DMS 273 treated with DMSO at 0.1 percent for 48 hours (cell line): ENCODE measurements at places on chromosomes 16 and 17.

DNA sequence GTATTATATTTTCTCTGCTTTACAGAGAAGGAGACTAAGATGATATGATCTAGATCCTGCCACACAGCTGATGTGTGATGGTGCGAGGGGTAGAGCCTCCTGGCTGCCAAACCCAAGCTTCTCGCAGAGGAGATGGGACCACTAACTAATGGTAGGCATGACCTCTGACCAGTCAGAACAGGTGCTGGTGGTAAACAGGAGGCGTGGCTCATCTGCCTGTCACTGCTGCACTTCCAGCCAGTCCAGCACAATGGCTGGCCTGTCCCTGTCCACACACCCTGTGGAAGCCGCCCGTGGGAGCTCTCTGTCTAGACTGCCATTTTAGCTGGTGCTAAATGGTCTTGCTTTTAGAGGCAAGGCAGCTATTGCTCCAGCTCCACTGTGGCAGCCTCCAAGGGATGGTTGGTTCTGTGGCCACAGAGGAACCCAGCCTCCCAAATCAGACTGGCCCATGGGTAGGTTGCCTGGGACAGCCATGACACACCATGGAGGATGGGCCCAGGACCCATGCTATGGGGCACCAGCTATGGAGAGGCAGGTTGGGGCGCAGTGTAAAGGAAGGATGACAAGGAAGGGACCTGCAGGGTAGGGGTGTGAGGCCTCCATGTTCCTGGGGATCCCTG is 86.7 kb downstream of the KSR1 start:
- DNase-seq = no peak

- no peak for DNase-seq
Measured at GRCh38 chr17:44416558-44417289, 27.3 kb upstream of the ITGA2B start.

DNA sequence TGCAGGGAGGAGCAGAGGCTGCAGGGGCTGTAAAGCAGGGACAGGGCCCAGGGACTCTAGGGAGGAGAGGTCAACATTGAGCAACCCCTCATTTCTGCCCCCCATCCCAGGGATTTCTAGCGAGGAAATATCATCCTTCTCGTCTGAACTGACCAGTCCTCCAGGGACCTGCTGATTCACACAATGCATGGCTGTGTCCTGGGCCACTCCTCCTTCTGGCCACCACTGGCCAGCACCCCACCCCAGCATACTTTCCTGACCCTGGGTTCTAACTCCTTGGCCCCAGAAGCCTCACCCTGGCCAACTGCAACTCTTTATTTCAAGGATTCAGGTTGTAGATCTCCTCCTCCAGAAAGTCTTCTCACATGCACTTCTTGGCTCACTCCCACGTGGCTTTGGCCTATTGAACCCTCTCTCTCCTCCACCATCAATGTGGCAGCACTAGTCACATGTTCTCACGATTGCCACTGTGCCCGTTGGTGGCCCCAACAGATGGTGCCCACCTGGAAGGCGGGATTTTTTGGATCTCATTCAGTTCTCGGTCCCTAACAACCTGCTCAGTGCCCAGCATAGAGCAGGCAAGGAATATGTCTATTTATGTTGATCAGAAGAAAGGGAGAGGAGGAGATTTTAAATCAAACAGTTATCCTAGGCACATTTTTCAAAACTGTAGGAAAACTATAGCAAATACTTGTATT is 41.5 kb downstream of the CUEDC1 start:
- no peak for DNase-seq

DNA sequence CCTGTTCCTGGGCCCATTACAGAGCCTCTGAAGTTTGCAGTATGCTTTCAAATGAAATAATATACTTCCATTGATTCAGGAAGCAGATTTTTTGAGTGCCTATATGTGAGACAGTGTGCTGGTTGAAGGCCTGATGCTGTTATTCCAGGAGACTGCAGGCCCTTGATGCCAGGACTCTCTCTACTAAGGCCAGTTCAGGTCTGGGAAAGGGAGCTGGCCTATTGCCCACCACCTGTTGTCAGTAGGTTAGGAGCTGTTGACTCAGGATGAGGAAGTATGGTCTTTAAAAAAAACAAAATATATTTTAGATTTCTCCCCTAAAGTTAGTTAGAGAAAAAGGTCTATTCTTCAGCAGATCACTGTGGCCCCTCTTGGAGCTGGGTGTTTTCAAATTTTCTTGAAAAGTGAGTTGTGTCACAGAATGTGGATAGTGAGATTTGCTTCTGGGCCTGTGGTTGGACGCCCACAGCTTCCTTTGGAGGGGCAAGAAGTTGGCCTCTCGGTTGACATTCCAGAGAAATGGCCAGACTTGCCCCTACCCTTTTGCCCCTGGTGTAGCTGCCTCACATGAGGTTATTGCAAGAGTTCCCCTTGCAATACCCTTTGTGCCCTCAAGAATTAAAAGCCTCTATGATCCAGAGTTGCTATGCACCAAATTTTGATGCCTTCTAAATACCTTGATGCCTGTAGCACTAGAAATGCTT is 7.9 kb downstream of the ESRP2 start:
- DNase-seq = no peak

- DNase-seq = no peak
Measured at GRCh38 chr16:10852286-10852685, 24.7 kb upstream of the CIITA start.

DNA sequence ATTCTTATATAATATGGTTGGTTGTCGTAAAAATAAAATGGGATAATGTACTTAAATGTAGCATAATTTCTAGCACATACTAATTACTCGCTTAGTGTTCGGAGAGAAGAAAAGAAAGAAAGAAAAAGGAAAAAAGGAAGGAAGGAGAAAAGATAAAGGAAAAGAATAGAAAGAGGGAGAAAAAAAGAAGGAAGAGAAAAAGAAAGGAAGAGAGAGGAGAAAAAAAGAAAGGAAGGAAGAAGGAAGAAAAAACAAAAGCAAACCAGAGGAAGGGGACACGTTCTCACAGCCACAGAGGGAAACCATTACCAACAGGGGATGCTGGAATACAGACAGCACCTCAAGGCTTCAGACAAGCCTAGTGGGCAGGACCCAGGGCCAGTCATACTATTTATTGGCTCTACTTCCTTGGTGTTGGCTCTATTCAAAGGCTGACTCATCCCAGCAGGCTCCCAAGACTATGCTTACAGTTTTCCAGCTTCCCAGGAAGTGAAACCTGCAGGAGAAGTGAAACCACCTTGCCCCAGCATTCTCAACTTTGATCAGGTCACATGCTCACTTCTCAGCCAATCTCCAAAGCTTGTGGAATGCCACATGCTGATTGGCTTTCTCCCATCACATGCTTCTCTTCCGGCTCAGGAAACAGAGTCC is 273.5 kb upstream of the IRX5 start:
- no peak for DNase-seq

- no peak for DNase-seq
Measured at GRCh38 chr17:82445542-82445941, 5.0 kb downstream of the CYBC1 start.

- no peak for DNase-seq
Measured at GRCh38 chr16:69936252-69936651, 14.9 kb upstream of the CLEC18A start.

GRCh38 chr16:66639091-66639885 is 34.8 kb downstream of the CMTM3 start:
- DNase-seq = no peak

- DNase-seq = no peak
Measured at GRCh38 chr16:66620429-66620795, 15.9 kb downstream of the CMTM3 start.

GRCh38 chr17:78790552-78790951 is 8.5 kb upstream of the CYTH1 start:
- no peak for DNase-seq

- DNase-seq = no peak
Measured at GRCh38 chr17:36687736-36688135, 86.4 kb downstream of the MRM1 start.

- DNase-seq = no peak
Measured at GRCh38 chr16:50961952-50962351, 189.1 kb downstream of the SALL1 start.

DNA sequence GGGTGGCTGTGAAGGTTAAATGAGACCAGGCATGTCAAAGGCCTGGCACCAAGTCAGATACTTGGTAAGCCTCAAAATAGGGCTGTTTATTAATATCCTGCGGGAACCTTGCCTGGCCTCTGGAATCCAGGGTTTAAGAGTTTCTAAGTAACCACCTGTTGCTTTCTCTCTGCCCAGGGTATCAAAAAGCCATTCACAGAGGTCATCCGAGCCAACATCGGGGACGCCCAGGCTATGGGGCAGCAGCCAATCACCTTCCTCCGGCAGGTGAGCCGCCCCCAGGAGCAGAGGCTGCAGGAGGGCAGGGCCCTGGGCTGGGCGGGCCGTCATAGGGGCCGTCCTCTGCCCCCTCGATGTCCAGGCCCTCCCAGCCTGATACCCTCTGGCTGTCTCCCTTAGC is 13.3 kb downstream of the GPT2 start:
- no peak for DNase-seq

DNA sequence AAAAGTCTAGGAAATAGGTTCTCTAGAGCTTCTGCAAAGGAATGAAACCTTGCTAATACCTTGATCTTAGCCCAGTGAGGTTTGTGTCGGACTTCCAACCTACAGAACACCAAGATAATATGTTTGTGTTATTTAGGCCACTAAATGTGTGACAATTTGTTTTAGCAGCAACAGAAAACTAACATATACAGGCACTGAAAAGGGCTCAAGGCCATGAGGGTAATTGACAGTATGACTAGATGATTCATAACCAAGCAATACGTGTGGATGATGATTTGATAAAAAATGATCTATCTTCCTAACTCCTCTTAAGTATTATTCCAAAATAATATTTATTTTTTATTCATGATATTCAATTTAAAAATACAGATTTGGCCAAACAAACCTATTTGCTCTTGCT is 27.7 kb upstream of the MED13 start:
- DNase-seq = no peak

GRCh38 chr17:7713782-7714181 is 3.8 kb upstream of the DNAH2 start:
- DNase-seq = no peak

GRCh38 chr17:7686222-7687071 is 843 bp downstream of the TP53 start:
- DNase-seq = peak; percentile 49

DNA sequence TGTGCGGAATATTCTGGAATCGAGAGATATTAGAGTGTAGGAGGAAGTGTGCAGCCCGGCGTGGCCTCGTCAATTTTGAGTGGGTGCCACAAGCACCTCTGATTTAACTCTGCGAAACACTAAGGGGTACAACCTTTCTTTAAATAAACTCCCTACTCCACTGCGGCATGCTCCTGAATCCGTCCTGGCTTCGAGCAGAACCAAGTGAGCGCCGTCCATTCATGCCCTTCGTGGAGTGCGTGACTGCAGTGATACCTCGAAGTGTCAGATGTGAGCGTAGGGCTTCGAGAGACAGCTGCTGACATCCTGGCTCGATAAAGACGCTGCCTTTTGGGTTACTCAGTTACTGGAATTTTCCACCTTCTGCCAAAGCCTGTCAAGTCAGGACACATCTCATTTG is 128.8 kb downstream of the FOXL1 start:
- no peak for DNase-seq

DNA sequence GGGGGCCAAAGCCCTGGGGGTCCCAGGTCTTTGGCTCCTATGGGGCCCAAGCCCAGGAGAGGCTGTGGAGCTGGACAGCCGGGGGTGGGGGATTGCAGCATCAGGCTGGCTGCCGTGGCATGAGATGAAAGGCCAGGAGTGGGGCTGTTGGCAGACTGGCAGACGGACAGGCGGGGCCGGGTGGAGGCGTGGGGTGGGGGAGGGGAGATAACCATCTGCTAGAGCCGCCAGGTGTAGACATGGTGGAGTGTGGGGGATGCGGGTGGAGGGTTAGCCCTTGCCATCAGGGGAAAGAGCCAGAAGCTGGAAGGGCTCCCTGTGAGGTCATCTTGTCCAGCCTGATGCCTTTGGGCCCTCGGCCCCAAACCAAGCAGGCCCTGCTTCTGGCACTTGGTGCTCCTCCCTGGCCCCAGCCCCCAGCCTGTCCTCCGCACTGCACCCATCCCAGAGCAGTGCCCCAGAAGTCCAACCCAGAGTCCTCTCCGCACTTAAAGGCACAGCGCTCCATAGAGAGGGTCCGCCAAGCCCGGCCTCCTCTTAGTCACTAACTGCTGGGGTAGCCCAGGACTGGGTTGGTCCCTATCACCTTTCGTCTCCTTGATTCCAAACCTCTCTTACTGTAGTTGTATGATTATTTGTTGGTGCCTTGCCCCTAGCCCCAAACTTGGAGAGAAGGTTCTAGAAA is 33.3 kb upstream of the DLX4 start:
- peak; percentile 77 for DNase-seq

DNA sequence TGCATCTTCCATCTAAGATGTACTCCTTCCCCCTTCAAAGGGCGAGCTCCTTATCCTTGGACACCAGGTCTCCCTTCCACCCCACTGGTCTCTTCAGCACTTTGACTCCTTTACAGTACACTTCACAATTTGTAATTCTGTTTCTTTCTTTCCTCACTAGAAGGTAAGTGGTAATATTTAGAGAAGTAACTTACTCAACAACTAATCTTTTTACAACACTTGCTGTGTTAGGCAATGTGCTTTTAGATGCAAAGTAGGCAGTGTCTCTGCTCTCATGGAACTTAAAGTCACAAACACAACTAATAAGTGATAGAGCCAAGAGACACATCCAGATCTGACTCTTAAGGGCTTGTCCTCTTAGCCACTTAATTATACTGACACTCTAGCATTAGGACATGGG is 6.4 kb downstream of the SIAH1 start:
- DNase-seq = no peak

DNA sequence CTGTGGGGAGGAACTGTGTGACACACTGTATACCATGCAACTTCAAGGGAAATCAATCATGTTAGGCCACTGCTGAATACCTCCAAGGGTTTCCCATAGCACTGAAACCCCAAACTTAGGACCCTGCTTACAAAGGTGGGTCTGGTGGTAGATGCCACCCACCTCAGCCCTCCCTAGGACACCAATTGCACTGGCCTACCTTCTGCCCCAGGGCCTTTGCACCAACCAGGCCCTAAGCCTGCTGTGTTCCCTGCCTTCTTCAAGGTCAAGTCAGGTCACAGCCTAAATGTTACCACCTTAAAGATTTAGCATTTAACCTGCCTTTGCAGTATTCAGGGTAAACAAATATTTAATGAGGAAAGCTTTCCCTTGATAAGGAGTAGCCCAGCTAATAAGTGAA is 185.8 kb downstream of the ZFHX3 start:
- no peak for DNase-seq

DNA sequence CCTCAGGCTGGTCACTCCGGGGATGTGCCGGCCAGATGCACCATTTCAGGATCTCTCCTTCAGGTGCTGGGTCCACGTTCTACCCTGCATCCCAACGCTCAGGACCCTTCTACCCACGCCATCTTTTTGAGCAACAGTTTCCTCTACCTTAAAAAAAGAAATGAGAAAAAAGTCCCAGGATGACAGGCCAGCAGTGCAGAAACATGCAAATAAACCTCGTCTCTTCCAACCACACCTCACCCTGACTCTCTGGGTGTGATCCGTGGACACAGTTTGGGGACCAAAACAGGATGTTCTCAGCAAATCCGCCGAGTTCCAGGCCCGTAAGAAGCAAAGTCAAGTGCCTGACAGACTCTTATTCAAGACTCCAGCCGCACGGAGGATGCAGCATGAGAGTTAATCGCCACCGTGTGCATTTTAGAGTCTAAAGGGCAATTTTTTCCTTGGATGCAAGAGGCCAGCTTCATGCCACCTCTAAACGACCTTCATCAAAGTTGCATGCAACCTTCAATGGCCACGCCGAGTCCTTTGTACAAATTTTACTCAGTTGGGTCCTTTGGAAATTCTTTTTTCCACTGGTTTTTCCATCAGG is 99.6 kb downstream of the ZFHX3 start:
- no peak for DNase-seq

- DNase-seq = no peak
Measured at GRCh38 chr16:57392694-57393093, 11.9 kb upstream of the CCL17 start.
